NT2/D1 (cell line): ENCODE measurements at places on chromosomes 5 and 9.
A peak's percentile ranks its signal among the peaks of the same experiment; 100 is the strongest.

- no peak for DNase-seq
Observed at GRCh38 chr5:174827558-174827957, 103.2 kb downstream of the MSX2 start.

DNA sequence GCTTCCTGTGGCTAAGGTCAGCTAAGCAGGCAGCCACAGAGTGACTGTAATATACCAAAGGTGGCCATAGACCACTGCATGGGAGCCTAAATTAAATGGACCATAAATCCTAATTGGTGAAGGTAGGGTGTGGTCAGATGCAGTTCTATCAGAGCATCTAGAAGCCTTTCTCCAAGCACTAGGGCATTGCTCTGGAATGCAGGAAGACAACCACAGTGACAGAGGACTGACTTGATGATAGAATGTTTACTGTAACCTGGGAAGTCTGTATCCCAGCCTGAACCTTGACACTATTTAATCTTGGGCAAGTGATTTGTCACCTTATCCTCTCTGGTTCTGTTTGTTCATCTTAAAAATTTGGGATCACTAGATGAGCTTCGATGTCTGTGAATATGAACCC is 2.3 kb downstream of the FBXO38 start:
- DNase-seq, result no peak

GRCh38 chr5:73678322-73678740 is 52.3 kb downstream of the ARHGEF28 start:
- DNase-seq, result no peak

DNA sequence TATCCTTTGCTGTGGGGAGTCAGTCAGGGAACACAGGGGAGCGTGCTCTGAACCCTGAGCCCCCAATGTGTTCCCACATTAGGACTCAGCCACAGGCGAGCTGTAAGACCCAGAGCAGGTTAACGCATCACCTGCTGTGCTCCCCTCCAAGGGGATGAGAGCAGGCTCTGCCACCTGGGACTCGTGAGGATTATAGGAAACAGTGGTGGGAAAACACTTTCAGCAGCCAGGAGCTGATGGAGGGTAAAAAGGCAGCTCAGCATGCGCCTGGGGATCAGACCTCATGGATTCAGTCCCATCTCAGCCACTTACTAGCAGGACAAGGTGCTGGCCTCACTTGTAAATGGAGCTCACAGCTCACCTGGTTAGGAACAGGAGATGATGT is 9.2 kb downstream of the JADE2 start:
- no peak for DNase-seq

DNA sequence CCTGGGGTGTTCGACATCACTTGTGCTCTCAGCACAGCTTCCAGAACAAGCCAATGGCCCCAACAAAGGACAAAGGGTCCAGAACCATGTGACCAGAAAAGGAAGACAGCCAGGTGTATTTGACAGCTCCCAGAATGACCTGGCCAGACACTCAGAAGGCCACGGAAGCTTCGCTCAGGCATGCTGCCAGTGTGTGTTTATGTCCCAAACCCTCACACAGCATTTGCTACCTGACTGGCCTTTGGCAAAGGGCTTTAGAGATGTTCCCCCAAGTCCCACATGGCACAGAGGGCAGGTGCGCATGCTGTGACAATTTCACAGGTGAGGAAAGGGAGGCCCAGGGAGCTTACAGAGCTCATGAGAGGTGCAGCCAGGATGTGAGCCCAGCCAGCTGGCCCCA is 39.5 kb downstream of the MED10 start:
- no peak for DNase-seq

GRCh38 chr9:99142275-99142674 is 37.4 kb downstream of the TGFBR1 start:
- no peak for DNase-seq

DNA sequence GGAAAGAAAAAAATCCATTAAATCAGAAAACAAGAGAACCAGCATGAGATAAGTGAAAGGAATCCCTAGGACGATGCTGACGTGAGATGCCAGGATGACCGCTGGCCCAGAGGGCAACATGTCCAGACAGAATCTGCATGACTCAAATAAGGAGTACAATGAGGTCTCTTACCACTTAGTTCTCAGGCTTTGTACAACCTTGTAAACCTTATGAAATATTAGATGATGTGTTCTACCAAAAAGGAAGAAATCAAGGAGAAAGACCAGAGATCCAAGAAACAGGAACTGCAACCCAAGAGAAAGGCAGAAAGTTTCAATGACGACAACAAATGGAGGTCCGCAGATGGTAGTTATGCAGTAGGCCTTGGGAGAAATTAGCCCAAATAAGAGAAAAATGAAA is 2.8 kb upstream of the GPR150 start:
- DNase-seq, result no peak

DNA sequence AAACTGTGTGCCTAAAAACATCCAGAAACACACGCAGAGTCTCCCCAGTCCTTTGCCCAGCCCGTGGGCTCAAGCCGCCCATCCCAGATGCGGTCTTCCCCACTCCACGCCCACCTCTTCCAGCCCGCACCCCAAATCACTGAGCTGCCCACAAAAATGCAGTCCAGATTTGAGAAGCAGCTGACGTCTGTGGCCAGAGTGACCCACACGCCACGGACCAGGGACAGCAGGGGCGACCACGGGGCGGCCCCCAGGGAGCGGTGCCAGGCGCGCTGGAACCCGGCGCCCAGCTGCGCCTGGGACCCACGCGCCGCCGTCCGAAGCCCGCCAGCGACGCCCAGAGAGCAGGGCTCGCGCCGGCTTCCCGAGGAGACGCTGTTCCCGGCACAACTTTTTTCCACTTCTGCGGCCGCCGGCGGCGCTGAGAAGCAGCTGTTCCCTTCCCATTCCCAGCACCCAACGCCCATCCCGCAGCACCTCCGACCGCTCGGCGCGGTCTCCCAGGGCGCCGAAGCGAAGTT is 674 bp downstream of the LHFPL2 start:
- DNase-seq, result no peak

- DNase-seq, result no peak
Observed at GRCh38 chr5:103271570-103272289, 13.2 kb downstream of the MACIR start.

DNA sequence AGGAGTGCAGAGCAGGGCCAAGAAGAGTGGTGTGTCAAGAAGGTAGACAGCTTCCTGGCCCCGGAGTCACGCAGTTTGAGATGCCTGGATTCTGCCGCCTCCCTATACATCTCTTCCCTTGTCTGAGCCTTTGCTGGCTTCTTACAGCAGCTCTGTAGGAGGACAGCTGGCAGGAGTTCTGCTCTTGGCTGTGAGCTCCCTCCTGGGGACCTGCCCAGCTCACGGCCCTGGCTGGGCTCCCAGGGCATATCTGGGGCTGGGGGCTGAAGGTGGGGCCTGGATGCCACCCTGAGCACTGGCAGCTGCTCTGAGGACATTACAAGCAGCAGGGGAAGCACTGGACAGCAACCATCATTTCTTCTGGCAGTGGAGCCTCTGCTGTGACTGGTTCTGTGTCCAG is 786 bp upstream of the TSSK1B start:
- no peak for DNase-seq

DNA sequence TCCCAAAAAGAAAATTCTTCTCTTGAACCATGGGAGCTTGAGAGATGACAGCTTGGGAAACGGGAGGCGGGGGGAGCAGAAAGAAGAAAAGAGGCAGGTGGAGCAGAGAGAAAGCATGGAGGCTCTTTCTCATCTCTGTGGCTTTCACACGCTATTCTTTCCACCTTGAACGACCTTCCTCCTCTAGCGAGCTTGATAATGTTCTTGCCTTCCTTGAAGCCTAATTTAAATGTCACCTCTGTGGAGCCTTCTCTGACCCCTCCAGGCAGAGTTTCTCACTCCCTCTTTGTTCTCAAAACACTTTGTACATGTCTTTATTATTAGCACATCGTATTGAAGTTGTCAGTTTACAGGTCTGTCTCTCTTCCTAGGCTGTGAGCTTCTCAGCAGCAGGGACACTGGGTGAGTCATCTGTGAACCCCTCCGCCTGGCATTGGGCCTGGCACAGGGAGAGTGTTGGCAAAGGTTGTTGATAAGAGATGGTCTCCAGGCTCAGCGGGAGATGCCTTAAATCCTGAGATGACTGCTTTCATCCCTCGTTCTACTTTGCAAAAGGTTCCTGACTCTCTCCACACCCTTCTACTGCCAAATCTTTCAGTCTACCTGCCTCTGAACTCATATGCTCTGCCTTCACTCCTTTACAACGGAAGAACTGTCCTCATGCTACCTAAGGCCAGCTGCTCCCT is 14.1 kb upstream of the STRBP start:
- no peak for DNase-seq

DNA sequence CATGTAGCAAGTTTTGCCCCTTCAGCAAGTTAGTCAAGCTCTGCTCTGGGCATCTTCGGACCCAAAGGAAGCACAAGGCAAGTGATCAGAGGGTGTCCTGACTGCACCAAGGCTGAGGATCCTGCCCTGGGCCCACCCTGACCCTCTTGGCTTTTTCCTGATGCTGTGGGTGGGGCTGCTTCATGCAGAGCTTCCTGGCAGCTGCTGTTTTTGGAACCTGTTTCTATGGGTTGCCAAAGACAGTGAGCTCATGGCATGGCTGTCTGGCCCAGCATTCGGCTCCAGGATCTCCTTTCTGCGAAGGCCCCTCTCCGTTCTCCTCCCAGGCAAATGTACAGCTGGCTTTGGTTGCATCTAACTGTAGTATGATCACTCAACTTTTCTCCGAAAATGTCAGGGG is 497.9 kb downstream of the ARHGEF28 start:
- no peak for DNase-seq

DNA sequence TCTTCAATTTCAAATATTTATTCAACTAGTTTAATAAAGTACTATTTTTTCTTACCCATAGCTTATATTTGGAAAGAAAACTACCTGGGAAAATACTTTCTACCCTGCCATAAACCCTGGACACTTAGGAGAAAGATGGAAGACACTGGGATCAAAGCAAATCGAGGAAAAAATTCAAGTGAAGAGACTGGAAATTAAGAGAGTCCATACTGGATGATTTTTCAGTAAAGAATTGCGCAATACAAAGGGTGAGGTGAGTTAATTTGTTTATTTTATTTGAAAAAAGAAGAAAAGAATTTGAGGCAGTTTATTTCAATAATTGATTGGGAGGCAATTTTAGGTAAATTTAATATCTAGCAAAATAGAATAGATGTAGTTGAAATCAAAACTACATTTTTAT is 331.8 kb upstream of the ITGA1 start:
- no peak for DNase-seq

- no peak for DNase-seq
Observed at GRCh38 chr9:73871636-73872035, 625.5 kb upstream of the RORB start.

- DNase-seq, result no peak
Observed at GRCh38 chr5:91598216-91598615, 215.1 kb upstream of the ARRDC3 start.

GRCh38 chr5:82717738-82718137 is 359.5 kb downstream of the TMEM167A start:
- no peak for DNase-seq

DNA sequence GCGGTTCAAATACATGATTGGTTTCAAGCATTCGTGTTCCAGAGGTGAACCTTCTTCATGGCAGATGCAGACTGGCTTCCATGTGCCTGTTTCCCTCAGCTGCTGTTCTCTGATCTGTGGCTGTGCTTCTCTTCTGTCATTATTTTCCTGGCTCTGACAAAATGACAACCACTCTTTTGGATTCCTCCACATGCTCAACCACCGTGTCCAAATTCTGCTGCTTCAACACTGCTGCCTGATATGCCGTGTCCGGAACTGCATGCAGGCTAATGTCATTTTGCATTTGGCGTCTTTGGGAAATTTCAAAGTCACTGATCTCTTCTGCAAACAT is 368.7 kb upstream of the ZNF608 start:
- no peak for DNase-seq

DNA sequence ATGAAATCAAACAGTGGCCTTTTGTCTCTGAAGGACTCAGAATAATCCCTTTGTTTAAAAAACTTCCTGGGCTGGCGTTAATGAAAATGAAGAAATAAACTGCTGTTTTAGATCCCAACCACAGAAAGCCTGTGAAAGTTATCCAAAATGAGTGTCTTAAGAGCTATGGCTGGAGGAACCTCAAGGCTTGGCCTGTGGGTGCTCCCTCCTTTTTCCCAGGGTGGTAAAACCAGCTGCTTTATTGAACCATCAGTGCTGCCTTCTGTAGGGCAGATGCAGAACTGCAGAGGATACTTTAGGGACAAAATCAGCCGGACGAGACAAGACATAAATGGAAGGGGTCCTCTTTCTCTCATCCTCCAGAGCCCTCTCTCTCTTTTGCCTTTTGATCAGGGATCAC is 100.9 kb downstream of the SMARCA2 start:
- peak; percentile 35 for DNase-seq

DNA sequence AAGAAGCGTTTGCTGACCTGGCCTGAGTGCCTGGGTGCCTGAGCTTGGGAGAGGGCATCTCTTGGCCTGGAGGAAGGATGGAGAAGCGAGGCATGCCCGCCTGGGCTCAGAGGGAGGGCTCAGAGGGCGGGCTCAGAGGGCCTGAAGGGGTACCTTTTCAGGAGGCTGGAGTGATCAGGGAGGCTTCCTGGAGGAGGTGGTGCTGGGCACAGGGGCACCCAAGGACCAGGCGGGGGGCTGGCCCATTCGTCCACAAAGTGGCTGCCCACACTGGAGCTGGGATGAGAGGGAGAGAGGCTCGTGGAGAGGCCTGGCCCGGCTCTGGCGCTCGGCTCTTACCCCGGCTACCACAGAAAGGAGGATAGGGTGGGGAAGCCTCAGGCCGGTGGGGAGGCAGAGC is 32.8 kb downstream of the ASS1 start:
- DNase-seq, result no peak

DNA sequence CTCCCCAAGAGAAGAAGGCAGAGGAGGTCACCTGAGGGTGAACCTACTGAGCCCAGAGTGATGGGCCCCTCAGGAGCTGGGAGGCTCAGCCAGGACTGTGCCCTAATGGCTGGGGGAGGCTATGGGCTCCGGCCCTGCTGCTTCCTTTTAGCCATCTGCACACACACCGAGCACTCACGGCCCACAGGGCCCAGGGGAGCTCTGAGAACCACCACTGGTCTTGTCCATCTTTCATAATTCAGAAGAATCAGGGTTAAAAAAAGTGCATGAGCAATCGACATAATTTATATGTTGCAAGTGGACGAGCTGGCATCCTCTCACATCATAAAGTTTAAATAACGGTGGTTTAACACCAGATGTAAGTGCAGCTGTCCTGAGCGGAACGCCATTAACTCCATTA is 162.1 kb downstream of the FSTL4 start:
- no peak for DNase-seq

DNA sequence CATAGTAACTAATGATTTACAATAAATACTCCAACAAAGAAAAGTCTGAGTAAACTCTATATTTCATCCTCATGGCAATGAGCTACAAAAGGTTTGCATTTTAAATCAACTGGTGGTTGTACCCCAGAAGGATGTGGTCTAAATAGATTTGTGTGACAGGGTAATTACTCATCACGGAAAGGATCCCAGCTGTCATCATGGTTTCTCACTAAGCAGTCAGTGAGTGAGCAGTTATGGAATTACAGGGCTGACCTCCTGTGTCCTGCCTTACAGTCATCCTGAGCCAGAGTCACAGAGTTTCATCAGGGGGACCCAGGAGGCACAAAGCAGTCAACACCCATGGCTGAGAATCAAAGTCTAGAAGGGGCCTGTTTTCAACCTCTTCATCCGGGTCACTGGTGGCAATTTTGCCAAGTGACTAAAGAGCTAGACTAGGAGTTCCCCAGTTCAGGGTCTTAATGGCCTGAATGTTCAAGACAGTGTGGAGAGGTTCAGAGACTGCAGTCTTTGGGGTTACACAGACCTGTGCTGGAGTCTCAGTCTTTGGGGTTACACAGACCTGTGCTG is 210.7 kb upstream of the SLC24A2 start:
- no peak for DNase-seq
